ENCODE measurements at places on chromosomes 12 and 14.

DNA sequence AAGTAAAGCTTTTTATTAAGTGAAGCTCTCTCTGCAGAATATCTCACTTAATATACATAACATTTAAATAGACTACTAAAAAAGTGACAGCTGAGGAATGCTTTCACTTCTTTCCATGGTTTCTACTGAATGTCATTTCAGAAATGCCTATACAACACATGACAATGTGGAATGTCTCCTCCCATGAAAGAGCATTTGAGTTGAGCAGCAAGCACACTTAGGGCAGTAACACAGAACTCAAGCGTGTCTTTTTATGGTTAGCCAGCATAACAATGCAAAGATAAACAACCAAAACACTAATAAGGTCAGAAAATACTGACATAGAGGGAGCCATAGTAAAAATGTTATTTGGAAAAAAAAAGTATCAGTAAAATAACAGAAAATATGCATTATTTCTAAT lies 9.4 kb downstream of the PPP1R12A start:
- no peak for DNase-seq

DNA sequence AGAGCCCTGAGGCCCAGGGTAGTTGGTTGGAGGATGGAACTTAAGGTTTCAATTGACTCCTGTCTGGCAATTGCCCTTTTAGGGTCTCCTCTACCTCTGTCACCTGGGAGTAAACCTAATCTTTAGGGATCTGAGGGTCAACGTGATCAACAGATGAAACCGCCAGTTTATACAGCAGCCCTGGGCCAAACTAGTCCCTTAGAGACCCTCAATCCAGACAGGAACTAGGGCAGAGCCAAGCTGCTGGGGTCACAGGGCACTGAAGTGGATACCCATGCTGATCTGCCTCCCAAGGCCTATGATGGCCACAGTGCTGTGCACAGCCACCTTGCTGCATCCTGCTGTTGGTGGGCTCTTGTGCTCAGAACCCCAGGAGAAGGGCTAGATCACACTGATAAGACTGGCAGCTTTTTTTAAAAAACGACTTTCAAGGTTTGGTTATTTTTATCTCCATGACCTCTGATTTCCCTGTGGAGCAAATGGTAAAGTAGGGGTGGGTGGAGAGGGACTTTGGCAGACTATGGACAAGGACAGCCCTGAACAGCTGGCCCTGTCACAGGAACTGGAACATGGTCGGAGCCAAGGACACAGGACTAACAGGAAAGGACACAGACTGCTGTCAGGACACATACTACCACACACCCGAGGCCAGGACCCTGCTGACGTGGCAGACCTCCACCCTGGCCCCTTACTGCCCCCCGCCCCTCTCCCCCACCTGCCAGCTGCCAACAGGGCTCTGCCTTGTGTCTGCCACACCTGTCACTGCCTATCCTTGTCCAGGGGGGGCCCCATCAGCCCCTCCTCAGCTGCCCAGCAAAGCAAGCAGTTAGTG lies 474 bp downstream of the FITM1 start:
- DNase-seq = no peak

- DNase-seq = no peak
These were observed 55.9 kb upstream of the MIS18BP1 start for GRCh38 chr14:45308745-45309397.

DNA sequence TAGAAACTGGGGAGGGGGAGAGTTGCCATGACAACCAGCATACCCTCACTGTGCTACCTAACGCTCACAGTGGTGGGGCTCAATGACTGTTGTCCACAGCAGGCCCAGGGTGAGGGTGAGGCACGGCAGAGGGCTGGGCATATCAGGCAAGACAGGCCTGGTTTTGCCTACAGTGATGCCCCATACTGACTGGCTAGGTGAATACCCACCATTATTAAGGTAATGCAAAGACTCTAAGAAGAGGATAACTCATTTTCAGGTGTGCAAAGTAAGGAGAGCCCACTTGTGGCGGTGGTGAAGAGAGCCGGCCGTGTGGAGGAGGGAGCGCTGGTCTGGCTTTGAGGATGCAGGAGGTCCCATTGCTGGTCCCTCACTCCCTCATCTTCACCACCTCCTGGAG lies 422.3 kb downstream of the FUT8 start:
- no peak for DNase-seq

GRCh38 chr12:15088105-15088504 lies 115.3 kb downstream of the PDE6H start:
- no peak for DNase-seq

- no peak for DNase-seq
These were observed 53.5 kb upstream of the RAP1B start for GRCh38 chr12:68557011-68557730.

GRCh38 chr12:22238211-22238610 lies 96.3 kb downstream of the ST8SIA1 start:
- DNase-seq = no peak

GRCh38 chr12:52274521-52275120 lies at the start of gene KRT86:
Gene KRT86, plus strand, starts transcription at chr12:52274645. Its CDS starts 27,272 bp downstream, at chr12:52301917.
- no peak for DNase-seq

DNA sequence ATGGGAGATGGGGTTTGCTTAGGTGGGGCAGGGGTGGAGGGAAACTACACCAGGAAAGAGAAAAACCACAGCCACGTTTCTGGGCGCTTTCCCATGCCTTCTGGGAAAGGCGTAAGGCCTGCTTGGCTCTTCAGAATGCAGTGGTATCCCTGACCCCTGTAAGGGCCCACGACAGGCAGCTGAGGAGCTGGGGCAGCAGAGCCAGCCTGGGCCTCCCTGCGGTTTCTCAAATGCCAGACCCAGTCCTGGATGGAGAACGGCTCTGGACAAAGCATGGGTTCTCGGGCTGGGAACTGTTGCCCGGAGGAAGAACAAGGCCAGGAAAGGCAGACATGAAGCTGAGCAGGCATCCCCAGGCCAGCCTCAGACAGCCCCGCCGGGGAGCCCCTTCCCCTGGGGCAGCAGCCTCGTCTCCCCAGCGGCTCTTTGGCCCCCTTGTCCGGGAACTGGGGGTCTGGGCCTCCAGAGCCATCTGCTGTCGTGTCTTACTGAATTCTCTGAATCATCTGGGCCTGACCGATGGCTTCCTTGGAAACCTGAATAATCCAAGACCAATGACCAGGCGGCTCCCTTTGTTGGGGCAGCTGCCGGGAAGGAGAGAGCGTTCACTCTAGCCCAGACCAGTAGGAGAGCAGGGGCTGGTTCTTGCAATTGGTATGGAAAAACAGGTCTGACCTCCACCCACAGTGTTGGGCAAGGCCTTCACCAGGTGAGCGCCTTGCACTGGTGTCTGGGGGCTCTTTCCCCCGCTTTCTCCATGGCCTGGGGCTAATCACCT lies 64.0 kb upstream of the RIN3 start:
- DNase-seq = no peak

DNA sequence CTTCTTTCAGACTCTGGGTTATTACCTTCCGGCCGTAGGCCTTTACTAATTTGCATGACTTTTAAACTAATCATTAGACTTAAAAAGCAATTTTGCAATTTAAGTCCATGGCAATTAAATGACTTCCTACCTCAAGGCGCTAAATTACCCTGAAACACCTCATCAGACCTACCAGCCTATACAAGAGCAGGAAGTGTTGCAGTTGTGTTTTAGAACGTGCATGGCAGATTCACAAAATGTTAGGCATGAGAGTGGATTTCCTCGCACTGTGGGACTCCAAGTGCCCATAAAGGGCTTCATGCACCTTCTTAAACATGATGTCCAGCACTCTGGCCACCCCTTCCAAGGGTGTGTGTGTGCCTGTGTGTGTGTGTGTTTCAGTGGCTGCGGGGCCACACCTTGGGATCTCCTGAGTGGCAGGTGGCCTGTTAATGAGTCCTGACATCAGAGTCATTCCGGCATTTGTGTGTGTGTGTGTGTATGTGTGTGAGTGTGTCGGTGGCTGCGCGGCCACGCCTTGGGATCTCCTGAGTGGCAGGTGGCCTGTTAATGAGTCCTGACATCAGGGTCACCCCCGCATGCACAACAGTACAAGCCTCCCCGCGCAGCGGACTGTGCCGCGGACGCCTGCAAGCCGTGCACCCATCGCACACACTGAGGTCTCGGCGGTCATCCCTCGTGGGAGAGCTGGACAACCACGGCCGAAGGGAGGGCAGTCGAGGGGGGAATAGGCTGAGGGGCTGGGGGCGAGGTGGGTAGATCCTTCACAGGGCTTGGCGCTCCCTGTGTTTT lies 900 bp downstream of the C2CD5 start:
- DNase-seq = peak; percentile 10

DNA sequence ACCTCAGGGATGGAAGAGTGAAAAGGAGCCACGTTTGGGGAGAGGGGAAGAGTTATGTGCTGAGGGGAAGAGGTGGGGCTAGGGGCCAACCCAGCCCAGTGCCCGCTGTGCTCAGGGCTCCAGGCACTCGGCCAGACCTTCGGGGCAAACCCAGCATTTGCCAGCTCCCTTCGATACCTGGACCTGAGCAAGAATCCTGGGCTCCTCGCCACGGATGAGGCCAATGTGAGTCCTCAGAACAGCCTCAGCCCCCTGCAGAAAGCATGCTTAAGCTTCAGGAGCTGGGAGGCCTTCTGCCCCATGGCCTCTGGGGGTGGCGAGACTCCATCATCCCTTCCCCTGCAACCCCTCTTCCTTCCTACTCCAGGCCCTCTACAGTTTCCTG lies 5.0 kb downstream of the CARMIL3 start:
- no peak for DNase-seq

DNA sequence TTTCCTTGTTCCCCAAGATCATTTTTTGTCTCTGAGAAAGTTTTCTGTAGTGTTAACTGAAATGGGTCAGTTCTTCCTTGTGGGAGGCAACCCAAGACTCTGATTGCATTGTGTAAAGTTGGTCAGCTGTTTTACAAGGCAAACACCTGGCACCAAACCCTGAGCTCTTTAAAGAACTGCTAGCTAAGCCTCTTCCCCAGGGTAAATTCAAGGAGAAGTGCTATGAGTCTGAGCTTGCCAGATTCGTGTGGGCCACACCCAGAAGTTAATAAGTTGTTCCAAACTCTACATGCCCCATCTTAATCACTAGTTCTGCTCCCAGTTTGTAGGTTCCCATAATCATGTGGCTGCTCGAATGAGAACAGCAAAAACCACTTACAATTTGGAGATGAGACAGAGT lies 214.5 kb downstream of the BTG1 start:
- no peak for DNase-seq

- DNase-seq = no peak
These were observed 6.3 kb downstream of the TMEM179 start for GRCh38 chr14:104598039-104598909.

- DNase-seq = no peak
These were observed 81.0 kb downstream of the NTS start for GRCh38 chr12:85955127-85955526.

GRCh38 chr14:71115821-71116567 lies 208.7 kb downstream of the PCNX1 start:
- DNase-seq = no peak

DNA sequence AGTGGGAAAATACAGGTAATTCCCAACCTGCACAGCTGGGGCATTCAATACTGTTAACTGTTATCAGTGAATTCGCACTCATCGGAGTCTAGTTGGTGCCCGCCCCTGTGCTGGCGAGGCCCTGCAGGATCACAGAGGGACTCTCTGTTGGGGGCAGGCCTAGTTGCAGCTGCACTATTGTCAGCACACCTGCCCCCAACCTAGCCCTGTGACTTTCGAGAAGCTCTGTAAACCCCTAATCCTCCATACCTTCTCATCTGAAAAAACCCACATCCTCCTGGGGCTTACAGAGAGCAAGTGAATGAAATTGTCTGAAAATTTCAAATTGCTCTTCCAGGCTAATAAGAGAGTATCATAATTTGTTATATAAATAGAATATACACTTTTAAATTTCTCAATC lies 132.2 kb upstream of the NUDT4 start:
- DNase-seq = no peak

- no peak for DNase-seq
These were observed 221.5 kb upstream of the HMGA2 start for GRCh38 chr12:65602610-65603295.

DNA sequence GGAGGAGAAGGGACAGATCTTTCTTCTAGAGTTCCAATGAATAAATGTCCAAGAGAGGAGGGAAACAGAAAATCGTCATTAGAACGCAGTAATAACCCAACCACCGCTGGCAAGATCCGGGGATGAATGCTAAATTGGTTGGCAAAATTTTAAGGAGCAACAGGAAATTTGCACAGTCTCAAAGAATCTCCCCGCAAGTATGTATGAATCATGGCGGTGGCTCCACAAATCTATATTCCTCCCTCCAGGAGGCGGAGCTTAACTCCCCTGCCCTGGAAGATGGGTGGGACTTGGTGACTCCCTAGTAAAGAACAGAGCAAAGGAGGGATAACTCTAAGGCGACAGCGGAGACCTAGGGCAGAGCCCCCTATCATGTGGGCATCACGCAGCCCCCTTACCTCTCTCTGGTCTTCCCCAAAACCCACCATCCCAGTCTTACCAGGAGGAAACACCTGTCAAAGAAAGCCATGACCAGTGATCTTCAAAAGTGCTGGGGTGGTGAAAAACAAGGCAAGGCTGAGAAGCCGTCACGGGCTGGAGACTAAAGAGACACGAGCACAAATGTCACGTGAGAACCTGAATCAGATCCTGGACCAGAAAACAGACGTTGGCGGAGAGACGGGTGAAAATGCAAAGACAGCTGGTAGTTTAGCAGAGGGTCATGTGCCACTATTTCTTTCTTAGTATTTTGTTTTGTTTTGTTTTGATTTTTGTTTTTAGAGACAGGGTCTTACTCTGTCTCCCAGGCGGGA lies 125.8 kb downstream of the NCOR2 start:
- DNase-seq = no peak

Data from stimulated activated CD8-positive, alpha-beta memory T cell treated with anti-CD3 and anti-CD28 coated beads, Interleukin-2, amount 100 ng/mL, for 1 hour (primary cell).